ENCODE measurements at places on chromosomes 7 and 10. TPM values are rescaled to one million over a fixed set of nuclear protein-coding genes. Genes with fewer than 3 reads are reported as not detected.

- no peak for DNase-seq
Observed at GRCh38 chr10:133162178-133162909, 2.3 kb downstream of the KNDC1 start.

DNA sequence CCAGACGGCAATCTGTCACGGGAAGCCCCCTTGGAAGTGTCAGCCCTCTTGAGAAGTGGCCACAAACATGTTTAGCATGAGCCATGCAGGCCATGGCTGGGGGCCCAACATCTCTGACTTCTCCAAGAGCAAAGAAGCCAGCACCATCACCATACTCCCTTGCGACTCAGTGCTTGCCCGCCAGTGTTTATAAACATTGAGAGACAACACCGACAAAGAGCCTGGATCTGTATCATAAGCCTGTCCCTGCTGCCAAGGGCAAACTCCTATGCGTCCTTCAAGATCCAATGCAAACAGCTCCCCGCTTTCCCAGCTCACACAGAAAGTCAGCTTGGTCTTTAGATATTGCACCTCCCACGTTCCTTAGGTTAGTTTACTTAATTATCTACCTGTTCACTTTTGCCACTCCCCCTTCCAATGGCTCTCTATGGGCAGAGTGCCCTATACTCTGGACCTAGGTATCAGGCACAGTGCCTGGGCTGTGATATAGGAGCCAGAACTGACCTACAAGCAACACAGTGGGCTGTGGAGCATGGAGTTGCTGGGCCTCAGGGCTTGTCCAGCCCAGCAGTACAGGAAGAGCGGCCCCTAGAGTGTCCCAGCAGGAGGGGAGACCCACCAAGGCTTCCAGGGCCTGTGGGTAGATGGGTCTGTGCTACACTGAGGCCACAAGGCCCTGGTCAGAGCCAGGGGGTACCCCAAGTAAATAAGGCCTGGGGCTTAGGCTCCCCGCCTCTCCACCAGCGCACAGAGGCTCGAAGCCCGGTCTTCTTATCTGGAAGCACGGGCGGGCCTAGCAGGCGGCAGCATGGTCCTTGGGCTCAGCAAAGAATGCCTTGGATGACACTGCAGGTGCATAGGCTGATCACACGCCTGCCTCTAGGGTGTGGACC, 37.7 kb downstream of the CAMK2B start:
- DNase-seq, result peak; percentile 7

HOXA1 gene
- total RNA-seq, result 1.8 TPM

H2AZ2 gene
- 270 TPM for total RNA-seq

- no peak for DNase-seq
Observed at GRCh38 chr7:26096136-26096535, 55.9 kb upstream of the NFE2L3 start.

- no peak for DNase-seq
Observed at GRCh38 chr10:112159469-112159868, 24.1 kb downstream of the GPAM start.

GRCh38 chr7:25392588-25393338, 164.5 kb upstream of the NPVF start:
- DNase-seq, result no peak

CACNB2 gene
- total RNA-seq, result 33.0 TPM

DNA sequence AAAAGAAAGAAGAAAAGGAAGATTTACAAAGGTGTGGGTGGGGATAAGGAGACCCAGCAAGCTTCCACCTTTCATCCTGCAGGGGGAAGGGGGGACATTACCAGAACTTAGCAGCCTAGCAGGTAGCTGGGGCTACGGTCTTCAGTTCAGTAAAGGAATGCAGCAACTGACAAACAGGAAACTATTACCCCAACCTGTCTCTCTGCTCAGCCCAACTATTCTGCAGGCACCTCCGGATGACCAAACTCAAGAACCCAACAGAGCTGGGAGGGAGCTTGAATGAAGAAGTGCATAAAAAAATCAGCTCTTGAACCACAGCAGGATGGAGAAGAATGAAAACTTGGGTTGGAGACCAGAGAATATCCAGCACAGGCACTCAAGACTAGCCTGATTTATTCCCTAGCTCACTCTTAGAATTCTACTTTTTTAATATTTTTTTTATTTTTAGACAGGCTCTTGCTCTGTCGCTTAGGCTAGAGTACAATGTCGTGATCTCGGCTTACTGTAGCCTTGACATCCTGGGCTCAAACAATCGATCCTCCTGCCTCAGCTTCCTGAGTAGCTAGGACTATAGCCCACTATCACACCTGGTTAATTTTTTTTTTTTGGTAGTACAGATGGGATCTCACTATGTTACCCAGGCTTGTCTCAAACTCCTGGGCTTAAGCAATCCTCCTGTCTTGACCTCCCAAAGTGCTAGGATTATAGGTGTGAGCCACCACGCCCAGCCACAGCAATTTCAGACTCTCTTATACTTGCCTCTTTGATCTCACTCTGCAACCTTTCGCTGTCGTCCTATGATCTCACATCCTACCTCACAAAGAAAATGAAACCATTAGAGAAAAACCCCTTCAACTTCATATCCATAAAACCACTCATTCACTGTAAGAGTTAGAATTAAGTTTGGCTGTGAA, 18.5 kb upstream of the C10orf67 start:
- DNase-seq, result no peak

PAOX gene
- 2.0 TPM for total RNA-seq
